Putamen (tissue), 1 donor: ENCODE measurements at places on chromosomes 7 and 10.

GRCh38 chr7:108442039-108442568 is 14.1 kb downstream of the NRCAM start:
- DNase-seq = no peak

DNA sequence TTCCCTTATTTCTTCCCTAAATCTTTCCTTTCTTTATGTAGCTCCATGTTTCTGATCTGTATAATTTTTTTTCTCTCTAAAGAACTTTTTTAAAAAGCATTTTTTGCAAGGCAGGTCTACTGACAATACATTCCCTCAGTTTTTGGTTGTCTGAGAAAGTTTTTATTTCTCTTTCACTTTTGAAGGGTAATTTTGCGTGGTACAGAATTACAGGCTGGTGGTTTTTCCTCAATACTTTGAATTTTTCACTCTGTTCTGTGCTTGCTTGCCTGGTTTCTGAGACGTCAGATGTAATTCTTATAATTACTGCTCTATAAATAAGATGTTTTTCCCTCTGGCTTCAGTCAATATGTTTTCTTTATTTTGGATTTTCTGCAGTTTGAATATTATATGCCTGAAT is 205.4 kb upstream of the VSTM2A start:
- no peak for DNase-seq

- DNase-seq = no peak
Measured at GRCh38 chr10:34166823-34167222, 648.3 kb downstream of the PARD3 start.

- DNase-seq = no peak
Measured at GRCh38 chr10:1198453-1199344, 142.5 kb downstream of the WDR37 start.

- DNase-seq = no peak
Measured at GRCh38 chr7:105337529-105337928, 51.2 kb downstream of the SRPK2 start.

GRCh38 chr10:16592378-16592777 is 70.7 kb upstream of the C1QL3 start:
- no peak for DNase-seq
